ENCODE measurements at places on chromosomes 1 and 21.

GRCh38 chr1:16042096-16042495 is 1.5 kb upstream of the CLCNKB start:
- DNase-seq, result no peak
- no peak overlapping the region for H3K27ac ChIP-seq
- H3K4me3 ChIP-seq, result no peak overlapping the region
- H3K36me3 ChIP-seq, result no peaks in the 10 kb centered on the region
- peaks cover 5% of the 10 kb centered on the region for H3K27me3 ChIP-seq

DNA sequence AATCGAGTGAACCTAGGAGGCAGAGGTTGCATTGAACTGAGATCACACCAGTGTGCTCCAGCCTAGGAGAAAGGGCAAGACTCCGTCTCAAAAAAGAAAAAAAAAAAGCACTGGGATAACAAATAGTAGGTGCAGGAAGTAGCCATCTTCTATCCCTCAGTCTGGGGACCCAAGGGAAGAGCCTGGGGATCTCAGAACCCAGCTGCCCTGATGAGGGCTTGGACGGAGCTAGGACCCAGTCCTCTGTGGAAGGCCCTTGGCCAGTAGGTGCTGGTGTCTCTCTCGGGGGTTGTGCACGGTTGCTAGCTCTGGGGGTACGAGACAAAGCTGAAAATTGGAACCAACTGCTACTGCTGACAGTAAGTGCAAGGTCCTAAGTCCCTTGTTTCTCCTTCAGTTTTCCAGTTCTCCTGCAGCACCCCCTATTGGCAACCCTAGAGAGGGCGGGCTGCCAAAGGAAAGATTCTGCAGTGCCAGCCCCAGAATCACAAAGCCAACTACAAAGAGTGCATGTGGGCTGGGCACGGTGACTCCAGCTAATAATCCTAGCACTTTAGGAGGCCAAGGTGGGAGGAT is 57.6 kb upstream of the KIF1B start:
- no peaks in the 10 kb centered on the region for H3K4me1 ChIP-seq
- peak; percentile 10 for DNase-seq
- no peak overlapping the region for H3K4me3 ChIP-seq
- no peaks in the 10 kb centered on the region for H3K27me3 ChIP-seq

GRCh38 chr1:67886076-67886475 is 52.8 kb upstream of the GNG12 start:
- no peak for DNase-seq
- peaks cover 6% of the 10 kb centered on the region for H3K4me1 ChIP-seq
- no peak overlapping the region for H3K4me3 ChIP-seq
- H3K27me3 ChIP-seq, result peaks cover 3% of the 10 kb centered on the region
- no peak overlapping the region for H3K27ac ChIP-seq

DNA sequence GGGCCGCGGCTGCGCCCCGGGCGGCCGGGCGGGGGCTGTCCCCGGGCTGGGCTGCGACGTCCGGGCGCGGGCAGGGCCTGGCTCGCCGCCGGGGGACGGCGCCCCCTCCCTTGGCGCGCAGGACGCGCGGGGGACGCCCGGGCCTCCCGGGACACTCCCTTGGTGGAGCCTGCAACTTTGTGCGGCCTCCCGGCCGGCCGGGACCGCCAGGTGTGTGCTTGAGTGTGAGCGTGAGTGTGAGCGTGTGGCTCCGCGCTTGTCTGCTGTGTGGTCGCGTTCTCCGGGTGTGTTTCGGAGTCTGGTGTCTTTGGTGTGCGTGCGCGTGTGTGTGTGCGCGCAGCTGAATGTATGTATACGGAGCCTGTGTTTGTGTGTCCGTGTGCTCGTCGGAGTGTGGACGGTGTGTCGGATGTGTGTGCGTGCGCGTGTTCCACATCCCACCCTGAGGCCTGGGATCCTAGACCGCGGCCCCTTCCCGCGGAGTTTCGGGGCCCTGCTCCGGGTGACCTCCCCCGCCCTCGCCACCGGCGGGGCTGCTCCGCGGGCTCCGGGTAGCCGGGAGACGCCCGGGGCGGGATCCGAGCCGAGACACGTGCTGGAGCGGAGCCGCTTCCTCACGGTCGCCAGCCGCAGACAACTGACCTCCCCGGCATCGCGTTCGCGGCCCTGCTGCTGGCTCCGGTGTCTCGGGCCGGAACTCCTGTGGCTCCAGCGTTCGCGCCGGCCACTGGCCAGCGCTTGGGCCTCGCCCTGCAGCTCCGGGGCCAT is 1.7 kb downstream of the PTPRU start:
- H3K27ac ChIP-seq, result peak overlapping the region; percentile 57
- no peak for DNase-seq
- peaks cover 13% of the 10 kb centered on the region for H3K4me1 ChIP-seq
- peak overlapping the region; percentile 79 for H3K4me3 ChIP-seq
- H3K36me3 ChIP-seq, result peaks cover 1% of the 10 kb centered on the region

DNA sequence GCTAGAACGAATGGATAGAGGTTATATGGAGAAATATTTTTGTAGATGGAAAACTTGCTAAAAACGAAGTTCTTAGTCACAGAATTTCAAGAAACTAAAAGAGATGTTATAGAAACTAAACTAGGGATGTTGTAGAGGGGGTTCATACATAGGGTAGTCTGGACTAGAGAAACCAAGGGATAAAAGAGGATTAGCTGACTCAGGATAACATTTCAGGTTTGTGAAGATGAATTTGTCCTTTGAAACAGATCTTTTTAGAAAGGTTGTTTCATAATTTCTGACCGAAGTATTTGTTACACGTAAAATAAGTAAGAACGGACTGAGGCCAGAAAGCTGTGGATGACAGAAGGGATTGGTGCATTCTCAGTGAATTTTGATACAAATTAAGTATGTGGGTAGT is 13.6 kb downstream of the YTHDF2 start:
- H3K27ac ChIP-seq, result no peak overlapping the region
- H3K27me3 ChIP-seq, result no peaks in the 10 kb centered on the region
- H3K4me1 ChIP-seq, result peaks cover 35% of the 10 kb centered on the region
- DNase-seq, result no peak
- H3K36me3 ChIP-seq, result peaks cover 19% of the 10 kb centered on the region

DNA sequence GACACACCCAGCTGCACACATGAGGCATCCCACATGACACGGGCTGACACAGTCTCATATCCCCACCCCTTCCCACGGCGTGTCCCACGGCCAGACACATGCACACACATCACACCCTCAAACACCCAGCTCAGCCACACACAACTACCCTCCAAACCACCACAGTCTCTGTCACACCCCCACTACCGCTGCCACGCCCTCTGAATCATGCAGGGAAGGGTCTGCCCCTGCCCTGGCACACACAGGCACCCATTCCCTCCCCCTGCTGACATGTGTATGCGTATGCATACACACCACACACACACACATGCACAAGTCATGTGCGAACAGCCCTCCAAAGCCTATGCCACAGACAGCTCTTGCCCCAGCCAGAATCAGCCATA is 22.6 kb downstream of the PODN start:
- H3K4me1 ChIP-seq, result no peaks in the 10 kb centered on the region
- H3K27me3 ChIP-seq, result no peaks in the 10 kb centered on the region
- H3K4me3 ChIP-seq, result no peak overlapping the region

GRCh38 chr1:244988521-244988920 is 124.2 kb upstream of the HNRNPU start:
- no peaks in the 10 kb centered on the region for H3K36me3 ChIP-seq
- H3K4me1 ChIP-seq, result no peaks in the 10 kb centered on the region
- no peak for DNase-seq
- H3K4me3 ChIP-seq, result no peak overlapping the region

GRCh38 chr1:11721311-11721710 is 14.6 kb upstream of the AGTRAP start:
- no peak overlapping the region for H3K4me3 ChIP-seq
- no peak overlapping the region for H3K27ac ChIP-seq
- H3K36me3 ChIP-seq, result no peaks in the 10 kb centered on the region
- peaks cover 24% of the 10 kb centered on the region for H3K4me1 ChIP-seq
- DNase-seq, result no peak
- H3K27me3 ChIP-seq, result peaks cover 6% of the 10 kb centered on the region

DNA sequence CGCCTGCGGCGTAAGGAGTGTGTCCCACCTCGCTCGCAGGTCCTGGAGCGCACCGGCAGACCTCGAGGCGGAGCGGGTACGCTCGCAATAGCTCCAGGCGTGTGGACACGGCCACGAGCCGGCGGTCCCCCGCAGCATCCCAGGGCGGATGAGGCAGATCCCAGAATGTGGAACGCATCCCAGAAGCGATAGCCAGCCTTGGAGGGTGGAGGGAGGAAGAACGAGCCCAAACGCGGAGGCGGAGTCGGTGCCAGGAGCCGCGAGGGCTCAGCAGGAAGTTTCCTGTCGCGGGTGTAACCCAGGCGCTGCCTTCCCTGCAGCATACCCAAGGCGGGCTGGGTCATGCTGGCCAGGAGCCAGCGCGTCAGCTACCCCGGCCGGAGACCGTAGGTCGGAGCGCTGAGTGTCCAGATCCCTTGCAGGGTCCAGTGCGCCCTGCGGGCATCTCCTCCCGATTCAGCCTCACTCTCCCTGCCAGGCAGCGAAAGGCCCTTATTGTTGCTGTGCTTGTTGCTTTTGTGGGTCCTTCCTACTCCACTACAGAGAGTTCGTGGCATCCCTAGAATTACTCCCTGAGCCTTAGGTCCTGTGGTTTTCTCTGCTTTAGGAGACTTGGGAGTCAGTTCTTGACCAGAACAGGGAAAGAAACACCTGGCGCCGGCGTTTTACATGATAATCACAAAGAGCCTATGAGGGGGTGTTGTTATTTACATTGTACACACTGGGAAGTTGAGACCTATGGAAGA is 27.7 kb downstream of the STYXL2 start:
- H3K27me3 ChIP-seq, result peaks cover 8% of the 10 kb centered on the region
- no peak overlapping the region for H3K27ac ChIP-seq
- peak; percentile 13 for DNase-seq
- H3K4me3 ChIP-seq, result peak overlapping the region; percentile 80
- peaks cover 6% of the 10 kb centered on the region for H3K4me1 ChIP-seq

DNA sequence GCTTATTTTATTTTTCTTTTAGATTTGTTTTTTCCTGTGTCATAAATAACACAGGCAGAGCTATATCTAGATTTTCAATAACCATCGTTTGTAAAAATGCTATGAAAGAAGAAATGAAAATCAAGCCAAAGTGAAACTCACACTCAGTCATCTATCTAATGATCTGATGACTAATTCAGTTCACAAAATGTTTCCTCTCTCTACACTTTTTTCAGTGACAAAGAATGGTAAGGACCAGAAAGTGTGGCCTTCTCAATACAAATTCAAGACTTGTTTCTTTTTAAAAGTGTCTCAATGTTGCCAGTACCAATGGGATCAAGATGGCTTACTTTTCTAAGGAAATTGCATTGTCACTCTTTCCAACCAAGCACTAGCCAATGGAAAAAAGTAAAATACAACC is 282.8 kb upstream of the PKN2 start:
- no peak overlapping the region for H3K4me3 ChIP-seq
- no peaks in the 10 kb centered on the region for H3K36me3 ChIP-seq
- no peaks in the 10 kb centered on the region for H3K4me1 ChIP-seq
- no peak overlapping the region for H3K27ac ChIP-seq
- H3K27me3 ChIP-seq, result no peaks in the 10 kb centered on the region
- DNase-seq, result no peak

DNA sequence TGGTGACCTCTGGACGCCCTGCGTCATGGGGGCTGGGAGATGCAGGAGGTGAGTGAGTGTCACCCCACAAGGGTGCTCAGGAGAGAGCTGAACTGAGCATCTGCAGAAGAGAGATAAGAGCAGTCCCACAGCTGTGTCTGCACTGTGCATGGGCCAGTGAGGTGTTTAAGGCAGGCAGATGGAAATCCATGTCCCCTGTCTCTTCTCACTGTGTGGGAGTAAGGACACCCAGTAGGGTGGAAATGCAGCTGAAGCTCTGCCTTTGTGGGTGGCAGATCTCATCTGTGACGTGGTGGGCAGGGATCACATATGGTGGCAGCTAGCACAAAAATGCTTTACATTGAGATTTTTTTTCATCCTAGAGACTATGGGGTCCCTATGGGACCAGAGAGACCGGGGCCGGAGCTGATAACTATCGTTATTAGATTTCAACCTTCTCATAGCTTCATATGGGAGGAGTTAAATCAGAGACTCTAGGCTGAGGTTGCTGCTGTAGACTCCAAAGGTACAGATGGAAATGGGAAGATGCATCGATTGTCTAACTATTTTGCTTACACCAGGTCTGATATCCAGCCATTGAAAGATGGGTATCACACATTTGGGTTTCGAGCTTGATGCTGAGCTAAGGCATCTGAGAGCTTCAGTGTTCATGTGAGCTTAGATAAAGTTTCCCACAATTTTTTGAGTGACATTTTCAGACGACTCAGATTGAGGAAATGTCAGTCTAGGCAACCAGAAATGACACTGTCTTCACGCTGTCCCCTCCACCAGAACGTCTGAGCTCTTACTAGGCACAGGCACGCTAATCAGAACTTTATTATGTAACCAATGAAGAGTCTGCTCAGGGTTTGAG is 65.3 kb upstream of the PSEN2 start:
- H3K36me3 ChIP-seq, result no peaks in the 10 kb centered on the region
- H3K27ac ChIP-seq, result no peak overlapping the region
- no peak overlapping the region for H3K4me3 ChIP-seq
- no peak for DNase-seq
- H3K27me3 ChIP-seq, result peaks cover 2% of the 10 kb centered on the region
- H3K4me1 ChIP-seq, result peaks cover 10% of the 10 kb centered on the region

DNA sequence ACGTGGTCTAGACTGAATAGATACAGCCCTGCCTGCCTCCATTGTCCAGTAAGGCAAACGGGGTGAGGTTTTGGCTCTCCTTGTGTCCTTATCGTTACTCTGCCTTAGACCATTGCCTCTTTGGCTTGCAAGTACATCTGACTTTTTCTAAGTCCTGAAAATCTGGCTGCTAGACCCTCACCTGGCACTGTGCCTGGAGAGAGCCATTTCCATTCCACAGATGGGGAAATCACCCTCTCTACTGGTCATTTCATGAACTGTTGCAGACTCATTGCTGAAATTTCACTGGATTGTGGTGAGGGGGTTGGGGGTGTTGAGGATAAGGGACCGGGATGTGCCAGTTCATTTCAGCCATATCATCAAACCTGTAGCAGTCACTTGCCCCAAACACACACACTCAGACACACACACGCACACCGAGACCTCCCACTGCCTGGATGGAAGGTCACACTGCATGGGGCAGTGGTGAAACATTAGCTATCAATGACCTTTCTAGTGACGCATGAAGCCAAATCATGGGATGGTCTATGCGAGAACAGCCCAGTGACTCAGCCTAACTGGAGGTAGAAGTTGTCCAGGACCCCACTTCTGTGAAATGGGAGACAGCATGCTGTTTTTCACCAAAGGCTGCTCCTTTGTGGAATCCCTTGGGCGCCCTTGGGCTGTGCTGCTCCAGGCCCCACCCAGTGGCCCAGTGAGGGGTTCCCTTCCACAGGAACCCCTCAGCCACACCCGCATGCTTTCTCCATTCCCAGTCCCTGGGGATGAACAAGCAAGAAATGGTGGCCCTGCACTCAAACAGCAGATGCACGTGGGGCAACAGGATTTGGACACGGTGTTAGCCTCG is 34.9 kb upstream of the VASH2 start:
- no peaks in the 10 kb centered on the region for H3K36me3 ChIP-seq
- DNase-seq, result no peak
- peaks cover 6% of the 10 kb centered on the region for H3K4me1 ChIP-seq
- no peak overlapping the region for H3K4me3 ChIP-seq
- H3K27ac ChIP-seq, result no peak overlapping the region

GRCh38 chr1:200738949-200739651 is 407 bp downstream of the CAMSAP2 start:
- H3K27me3 ChIP-seq, result peaks cover 40% of the 10 kb centered on the region
- H3K27ac ChIP-seq, result peak overlapping the region; percentile 67
- no peaks in the 10 kb centered on the region for H3K36me3 ChIP-seq
- peaks cover 24% of the 10 kb centered on the region for H3K4me1 ChIP-seq

All from activated T-helper 1 cell treated with anti-CD3 and anti-CD28 coated beads, Interleukin-12 subunit alpha, Interleukin-12 subunit beta, Interleukin-2, Interleukin-4 antibody, amounts not matched to agents 30 ng/mL and 10 ng/mL and 1 ng/mL, durations not matched to agents 14 hours and 24 hours and 36 hours (primary cell).